ENCODE measurements at places on chromosomes 7 and 10.

DNA sequence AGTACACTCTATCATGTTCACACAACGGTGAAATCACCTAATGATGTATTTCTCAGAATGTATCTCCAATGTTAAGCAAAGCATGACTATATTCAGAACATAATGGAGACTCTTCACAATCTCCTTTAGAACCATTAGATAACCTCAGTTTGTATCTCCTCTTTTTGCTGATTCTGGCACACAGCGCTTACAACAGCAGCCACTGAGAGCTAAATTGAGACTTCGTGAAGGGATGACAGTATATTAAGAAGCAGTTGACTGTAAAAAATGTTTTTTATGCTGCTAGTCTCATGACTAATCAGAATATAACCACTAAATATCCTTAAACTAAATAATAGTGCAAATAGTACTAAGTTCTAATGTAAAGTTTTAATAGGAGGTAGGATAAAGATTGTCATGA is 46.9 kb downstream of the KMT2E start:
- DNase-seq = no peak

- DNase-seq = no peak
Observed at GRCh38 chr7:13894377-13894776, 95.1 kb downstream of the ETV1 start.

DNA sequence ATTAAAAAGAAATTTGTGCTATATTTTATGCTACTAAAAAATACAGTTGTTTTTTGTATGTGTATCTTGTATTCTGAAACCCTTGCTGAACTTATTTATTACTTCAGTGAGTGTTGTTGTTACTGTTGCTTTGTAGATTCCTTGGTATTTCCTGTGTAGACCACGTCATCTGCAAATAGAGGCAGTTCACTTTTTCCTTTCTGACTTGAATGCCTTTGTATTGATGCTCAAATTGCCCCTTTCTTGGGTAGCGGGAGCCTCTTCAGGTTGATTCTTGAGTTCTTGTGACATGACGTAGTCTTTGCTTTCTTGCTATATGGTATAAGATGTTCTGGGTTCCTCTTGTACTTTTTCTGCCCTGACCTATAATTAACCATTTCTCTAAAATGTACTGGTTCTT is 504.1 kb downstream of the SDK1 start:
- no peak for DNase-seq

DNA sequence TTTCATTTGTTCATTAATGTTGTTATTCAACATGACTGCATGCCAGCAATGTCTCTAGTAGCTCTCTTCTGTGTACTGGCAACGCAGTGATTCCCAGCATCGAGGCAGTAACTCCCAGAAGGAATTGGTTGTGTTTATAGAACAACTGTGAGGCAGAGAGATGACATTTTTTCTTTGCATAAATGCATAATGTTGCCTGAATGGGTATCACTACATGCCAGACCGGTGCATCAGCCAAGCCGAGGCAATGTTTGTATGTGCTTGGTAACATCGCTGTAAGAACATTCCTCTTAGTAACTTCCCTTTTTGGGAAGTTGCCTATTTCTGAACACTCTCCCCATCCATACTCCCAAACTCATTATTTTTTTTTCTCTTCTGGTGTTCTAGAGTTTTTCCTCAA is 182.9 kb downstream of the HTR7 start:
- DNase-seq = no peak

- DNase-seq = no peak
Observed at GRCh38 chr7:136551618-136552017, 316.8 kb upstream of the CHRM2 start.

DNA sequence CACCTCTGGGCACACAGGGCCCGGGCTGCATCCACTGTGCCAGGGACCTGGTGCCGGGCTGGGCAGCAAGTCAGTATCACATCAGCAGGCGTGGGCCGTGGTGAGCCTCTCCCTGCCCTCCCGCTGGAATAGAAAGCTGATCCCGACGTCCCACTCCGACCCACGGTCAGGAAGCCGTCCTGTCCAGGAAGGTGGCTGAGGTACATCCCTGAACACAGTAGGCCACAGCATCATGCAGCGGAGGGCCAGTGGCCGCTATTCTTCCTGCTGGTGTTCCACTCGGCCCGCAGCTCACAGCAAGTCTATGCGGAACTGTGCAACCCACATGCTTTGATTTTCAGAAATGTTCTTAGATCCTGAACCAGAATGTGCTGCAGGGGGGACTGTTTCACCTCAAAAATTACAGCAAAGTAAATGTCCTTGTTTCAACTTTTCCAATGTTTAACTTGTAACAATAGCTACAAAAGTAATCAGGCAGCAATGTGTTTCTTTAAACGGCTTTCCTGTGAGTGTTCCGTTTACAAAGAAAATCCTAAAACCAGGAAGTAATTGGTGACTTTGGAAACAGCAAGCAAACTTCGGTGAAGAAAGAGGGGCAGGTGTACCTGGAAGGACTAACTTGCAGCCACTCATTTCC is 676 bp upstream of the GPR146 start:
- no peak for DNase-seq

DNA sequence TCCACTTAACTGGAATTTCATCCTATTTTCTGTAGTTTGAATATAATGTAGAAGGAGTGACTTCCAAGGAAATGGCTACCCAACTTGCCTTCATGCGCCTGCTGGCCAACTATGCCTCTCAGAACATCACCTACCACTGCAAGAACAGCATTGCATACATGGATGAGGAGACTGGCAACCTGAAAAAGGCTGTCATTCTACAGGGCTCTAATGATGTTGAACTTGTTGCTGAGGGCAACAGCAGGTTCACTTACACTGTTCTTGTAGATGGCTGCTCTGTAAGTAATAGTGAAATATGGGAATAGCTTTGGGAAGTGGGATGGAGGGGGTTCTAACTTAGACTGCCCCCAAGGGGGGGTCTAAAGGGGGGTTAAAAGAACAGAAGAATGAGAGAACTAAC is 34.5 kb downstream of the COL1A2 start:
- no peak for DNase-seq

DNA sequence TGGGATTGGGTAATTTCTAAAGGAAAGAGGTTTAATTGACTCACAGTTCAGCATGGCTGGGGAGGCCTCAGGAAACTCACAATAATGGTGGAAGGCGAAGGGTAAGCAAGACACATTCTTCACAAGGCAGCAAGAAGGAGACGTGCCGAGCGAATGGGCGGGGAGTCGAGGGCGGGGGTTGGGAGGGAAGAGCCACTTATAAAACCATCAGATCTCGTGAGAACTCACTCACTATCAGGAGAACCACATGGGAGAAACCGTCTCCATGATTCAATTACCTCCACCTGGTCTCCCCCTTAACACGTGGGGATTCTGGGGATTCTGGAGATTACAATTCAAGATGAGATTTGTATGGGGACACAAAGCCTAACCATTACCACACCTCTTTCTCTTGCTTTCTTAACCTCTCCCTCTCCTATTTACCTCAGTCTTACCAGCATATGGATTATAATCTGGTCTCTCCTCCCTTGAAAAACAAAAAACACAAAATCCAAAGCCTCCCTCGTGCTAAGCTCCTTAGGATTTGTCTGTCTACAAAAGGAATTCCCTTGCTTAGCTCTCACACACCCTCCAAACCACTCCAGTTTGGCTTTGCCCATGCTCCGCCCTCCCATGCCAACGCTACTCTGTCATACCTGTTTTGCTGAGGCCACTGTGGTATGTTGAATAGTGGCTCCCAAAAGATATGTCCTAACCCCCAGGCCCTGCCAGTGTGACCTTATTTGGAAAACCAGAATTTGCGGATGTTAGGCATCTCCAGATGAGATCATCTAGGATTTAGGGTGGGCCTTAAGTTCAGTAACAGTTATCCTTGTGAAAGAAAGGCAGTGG is 19.6 kb upstream of the EFCAB10 start:
- DNase-seq = no peak

- peak; percentile 40 for DNase-seq
Observed at GRCh38 chr7:151051108-151051507, 2.8 kb downstream of the ASIC3 start.

DNA sequence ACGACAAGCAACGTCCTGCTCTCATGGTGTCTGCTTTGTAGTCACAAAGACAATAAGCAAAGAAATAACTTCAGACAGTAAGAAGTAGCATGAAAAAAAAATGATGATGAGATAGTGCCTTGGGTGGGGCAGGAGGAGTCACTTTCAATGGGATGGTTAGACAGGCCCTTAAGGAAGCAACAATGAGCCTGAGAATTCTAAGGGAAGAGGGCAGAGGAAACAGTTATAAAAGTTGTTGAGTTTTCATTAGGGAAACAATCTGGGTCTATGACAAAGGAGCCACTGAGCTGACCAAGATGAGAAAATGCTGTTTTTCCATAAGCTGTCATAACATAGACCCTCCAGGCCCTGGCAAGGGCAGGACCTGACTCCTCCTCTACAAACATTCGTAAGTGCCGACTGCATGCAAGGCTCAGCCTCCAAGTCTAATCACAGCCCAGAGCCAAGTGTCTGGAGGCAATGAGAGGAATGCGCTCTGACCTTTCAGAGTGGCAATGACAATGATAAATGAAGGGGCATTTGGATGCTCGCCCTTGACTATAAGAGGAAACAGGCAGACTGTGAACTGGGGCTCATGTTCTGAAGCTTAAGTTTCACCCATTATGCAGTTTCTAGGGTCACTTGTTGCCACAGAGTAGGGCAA is 43.7 kb downstream of the PPP1R3C start:
- DNase-seq = no peak

DNA sequence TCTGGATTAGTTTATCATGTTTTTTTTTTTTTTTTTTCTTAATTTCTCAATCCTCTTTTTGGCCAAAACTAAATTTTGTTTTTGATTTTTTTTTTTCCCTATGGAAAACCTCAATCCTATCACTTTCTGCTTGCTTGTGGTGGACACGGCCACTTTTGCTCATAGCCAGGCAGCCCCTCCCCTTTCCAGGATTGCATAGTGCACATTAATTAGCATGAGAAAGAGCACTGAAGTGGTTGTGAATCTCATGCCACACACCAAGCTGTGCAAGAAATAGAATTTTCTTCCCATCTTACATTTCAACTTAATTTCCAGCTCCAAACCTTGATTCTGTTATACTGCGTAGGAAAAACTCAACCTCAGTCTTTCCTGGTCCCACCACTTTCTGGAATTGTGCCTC is 34.6 kb downstream of the MGAM2 start:
- DNase-seq = no peak

DNA sequence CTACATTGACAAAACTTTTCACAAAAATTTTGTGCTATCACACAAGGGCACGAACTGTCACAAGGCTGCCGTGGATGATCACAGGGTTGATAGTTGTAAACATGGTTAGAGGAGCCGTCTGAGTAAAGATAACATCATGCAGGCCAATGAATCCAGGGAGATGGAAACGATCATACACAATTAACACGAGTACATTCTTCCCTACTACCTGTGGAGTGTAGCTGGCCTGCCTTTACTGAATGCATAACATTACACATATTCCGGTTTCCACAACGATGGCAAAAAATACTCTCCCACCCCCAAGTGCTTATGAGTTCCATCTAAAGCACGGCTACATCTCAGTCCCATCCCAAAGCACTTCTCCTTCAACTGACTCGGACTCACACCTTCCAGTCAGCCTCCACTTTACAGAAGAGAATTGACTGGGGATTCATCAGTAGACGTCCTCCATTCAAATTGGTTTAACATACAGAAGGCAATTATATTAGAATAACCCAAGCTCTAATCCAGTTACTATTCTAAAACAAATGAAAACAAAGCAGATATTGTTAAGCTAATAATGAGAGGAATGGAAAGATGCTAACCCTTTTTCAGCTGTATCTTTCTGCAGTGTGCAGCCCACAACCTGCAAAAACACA is 69.0 kb downstream of the EZH2 start:
- DNase-seq = no peak

DNA sequence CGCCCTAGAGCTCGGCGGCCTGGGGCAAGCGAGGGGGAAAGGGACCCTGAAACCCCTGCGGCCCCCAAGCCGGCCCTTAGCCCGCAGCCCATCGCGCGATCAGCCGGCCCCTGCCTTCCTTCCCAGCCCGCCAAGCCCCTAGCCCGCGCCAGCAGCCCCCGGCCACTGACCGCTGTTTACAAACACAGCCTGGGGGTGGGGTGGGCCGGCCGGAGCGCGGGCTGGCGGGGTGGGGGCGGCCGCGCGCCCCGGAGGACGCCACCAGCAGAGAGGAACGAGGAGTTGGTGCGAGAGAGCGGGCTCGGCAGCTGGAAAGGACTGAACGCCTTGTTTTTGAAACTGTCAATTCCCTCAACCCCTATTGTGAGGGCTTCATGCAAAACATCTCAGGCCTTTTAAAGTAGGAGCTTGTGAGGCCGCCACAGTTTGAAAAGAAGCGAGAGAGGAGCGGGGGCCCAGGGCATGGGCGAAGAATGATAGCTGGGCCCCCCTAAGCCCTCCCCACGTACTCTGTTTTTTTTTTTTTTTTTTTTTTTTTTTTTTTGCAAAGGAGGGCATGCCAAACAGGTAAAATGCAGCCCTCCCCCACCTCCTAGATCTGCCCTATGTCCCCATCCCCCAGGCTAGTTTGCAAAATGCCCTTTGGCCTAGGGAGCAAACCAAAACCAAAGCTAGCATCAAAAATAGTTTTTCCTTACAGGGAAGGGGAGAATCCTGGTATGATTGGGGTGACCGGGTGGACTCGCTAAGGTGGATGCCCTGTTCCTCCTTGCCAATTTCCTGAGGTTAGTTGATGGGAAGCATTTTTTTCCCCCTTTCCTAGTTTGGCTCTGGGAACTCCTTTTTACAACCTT is 15.0 kb downstream of the SKIDA1 start:
- DNase-seq = no peak

DNA sequence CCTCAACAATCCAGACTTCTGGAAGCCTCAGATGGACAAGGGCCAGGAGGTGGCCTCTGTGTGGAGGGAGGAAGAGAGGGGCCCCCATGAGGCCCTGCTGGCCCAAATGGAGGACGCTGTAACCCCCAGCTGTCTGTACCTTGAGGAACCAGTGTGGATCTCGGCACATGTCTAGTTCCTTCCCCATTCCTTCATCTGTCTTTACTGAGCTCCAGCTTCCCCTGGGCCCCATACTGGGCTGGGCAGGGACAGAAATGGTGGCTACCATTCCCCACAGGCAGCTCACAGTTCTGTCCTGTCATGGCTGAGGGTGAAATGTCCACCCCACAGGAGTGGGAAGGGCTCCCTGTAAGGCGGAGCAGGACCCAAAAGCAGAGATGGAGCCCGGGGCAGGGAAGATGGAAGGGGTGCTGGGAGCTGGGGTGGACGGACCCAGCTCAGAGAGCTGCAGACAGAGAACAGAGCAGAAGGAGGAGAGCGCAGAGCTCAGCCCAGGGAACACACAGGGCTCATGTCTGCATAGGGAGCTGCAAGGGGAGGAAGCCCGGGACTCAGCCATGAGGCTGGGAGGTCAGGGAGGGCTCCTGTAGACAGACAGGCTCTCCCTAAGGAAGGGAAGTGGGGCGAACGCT is 22.8 kb downstream of the ANTXRL start:
- no peak for DNase-seq

DNA sequence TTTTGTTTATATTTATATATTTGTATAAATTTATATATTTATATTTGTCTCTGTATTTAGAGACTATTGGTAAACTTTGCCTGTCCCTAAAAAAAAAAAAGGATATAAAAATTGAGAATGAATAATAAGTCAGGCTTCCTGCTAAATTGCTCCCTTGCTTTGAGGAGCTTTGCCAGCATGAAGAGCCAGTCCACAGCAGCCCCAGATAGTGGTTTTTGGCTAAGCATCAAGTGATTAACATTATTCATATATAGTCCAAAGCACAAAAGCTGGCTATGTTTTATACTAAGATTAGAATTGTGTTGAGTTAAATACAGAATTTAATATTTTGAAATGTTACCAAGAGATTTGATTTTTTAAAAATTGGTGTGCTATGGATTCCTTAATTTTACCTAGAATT is 264.9 kb upstream of the FERD3L start:
- no peak for DNase-seq

Data from stimulated activated CD8-positive, alpha-beta memory T cell treated with anti-CD3 and anti-CD28 coated beads, Interleukin-4, amount 100 ng/mL, for 24 hours (primary cell).